ENCODE measurements at places on chromosomes 1 and 21. TPM values are rescaled to one million over a fixed set of nuclear protein-coding genes. Genes with fewer than 3 reads are reported as not detected.

MTX1 gene
- 17.7 TPM for total RNA-seq

FCER1G gene
- 10.5 TPM for total RNA-seq

PRAMEF12 gene
- not detected for total RNA-seq

DDR2 gene
- total RNA-seq = 0.47 TPM

CFAP74 gene
- not detected for total RNA-seq

CYP4Z1 gene
- not detected for total RNA-seq

PUM1 gene
- total RNA-seq = 164 TPM

All from CD4-positive, alpha-beta memory T cell (primary cell).